ENCODE measurements at places on chromosomes 6 and 20.

DNA sequence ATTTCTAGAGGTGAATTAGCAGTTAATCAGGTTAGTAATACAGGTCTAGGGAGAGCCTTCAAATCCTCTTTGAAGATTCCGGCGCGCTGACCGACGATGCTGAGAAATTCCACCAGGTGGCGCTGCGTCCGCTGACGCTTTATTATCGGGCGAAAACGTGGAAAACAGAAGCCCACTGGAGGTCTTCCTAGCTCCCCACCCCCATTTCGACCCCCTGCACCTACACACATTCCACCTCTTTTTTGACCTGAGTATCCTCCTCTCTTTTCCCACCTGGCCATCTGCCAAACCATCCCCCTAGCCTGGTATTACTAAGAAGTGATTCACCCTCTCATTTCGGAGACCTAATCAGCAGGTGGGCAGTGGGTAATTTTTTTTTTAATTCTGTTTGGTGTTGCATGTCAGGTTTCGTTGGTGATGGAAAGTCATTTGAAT lies 65.4 kb upstream of the RIN2 start:
- DNase-seq, result no peak

DNA sequence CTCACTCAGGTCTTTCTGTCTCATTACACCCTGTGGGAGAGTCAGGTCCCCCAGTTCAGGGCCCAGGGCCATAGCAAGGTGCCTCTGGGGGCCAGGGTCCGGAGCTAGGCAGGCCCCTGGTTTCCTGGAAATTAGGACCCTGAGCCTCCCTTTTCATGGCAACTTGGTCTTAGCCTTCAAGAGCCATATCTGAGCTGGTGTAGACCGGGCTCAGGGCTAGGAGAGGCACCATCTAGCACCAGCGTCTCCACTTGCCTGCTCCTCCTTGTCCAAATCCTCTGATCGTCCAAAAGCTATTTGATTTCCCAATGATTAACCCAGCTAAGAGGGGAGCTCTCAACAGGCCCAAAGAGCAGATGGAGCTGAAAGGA lies 5.6 kb downstream of the MDFI start:
- no peak for DNase-seq

GRCh38 chr20:5270603-5271002 lies 46.2 kb downstream of the PROKR2 start:
- DNase-seq, result no peak

DNA sequence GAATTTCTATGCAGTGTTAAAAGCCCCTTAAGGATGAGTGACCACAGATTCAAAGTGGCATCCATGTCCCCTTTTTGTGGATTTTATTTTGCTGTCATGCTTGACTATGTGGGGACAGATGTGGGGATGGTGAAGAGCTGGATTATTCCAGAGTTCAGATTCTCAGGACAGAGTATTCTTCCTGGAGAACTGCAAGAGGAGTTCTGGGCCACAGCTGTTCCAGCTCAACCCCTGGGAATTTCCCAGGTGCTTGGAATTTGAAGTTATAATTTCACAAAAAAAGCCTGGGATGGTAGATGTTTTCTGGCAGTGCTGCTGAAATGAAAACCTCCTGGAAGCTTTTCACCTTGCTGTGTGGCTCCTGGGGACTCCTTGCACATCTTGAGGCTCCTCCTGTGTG lies 671.8 kb upstream of the MARCKS start:
- no peak for DNase-seq

DNA sequence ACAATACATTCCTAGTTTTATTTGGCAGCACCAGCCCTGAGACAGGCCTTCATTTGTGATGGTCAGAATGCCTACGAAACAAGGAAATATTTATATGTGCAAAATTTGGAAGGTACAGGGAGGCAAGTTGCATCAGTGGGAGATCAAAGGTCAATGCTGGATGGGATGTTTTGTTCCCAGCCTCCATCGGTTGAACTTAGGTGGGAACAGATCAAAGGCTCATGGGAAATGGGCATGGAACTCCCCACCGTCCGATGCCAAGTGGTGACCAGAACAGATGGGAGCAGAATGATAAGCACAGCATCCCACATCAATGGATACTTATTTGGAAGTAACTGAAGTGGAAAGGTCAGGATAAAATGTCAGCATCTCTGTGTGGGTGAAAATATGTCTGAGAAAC lies 177.7 kb upstream of the TNFAIP3 start:
- DNase-seq, result no peak

GRCh38 chr20:45969712-45970634 lies 2.0 kb downstream of the ZNF335 start:
- peak; percentile 53 for DNase-seq

GRCh38 chr20:42484790-42485375 lies 704.8 kb downstream of the PTPRT start:
- DNase-seq, result no peak

DNA sequence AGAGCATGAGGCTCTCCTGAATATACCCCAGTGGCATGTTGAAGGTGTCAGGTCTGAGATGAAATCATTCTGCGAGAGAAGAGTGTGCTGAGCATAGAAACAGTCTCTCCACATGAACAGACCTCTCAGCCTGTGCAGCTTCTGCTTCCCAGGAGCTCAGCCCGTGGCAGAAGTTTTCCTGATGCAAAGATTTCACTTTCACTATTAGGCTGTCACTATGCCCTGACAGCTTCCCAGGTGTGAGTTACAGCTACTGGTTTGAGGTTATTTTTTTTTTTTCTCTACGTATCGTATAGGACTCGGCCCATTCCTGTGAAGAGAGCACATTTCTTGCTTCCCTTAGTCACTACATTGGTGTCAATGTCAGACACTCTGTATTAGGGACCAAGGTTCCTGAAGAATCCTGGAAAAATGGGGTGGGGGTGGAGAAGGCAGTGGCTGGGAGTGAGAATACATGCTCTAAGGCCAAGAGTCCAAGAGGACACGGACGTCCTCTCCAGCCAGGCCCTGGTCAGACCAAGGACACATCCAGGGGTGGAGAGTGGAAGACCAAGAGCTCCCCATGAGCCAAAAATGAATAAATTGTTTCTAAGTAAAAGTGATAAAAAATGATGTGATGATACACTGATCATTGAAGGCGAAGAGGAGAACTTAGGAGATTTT lies 121.2 kb upstream of the AKAP12 start:
- DNase-seq, result no peak

GRCh38 chr20:32960849-32961731 lies 43.1 kb downstream of the SUN5 start:
- DNase-seq, result no peak

- DNase-seq, result no peak
These were observed 36.3 kb upstream of the FAM83D start for GRCh38 chr20:38889792-38890496.

GRCh38 chr6:1107578-1107977 lies 204.3 kb upstream of the FOXQ1 start:
- DNase-seq, result no peak

DNA sequence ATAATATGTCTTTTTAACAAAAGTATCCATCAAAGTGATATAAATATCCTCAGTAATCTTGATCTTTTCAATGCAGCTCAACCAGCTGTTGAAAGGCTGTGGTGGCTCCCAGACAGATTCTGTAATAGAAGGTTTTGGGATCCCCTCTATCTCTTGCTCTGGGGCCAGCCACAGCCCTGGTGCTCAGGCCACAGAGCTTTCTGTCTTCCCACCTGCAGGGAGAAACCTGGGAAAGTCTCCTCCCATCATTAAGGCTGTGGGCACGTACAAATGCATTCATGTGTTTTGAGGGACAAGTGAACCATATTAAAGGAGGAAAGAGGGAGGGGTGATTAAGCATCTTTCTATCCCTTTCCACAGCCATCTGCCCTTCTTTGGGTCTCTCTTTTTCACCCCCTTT lies 183.1 kb downstream of the PRDM13 start:
- DNase-seq, result no peak

GRCh38 chr6:91132461-91132860 lies 545.6 kb upstream of the MAP3K7 start:
- no peak for DNase-seq

DNA sequence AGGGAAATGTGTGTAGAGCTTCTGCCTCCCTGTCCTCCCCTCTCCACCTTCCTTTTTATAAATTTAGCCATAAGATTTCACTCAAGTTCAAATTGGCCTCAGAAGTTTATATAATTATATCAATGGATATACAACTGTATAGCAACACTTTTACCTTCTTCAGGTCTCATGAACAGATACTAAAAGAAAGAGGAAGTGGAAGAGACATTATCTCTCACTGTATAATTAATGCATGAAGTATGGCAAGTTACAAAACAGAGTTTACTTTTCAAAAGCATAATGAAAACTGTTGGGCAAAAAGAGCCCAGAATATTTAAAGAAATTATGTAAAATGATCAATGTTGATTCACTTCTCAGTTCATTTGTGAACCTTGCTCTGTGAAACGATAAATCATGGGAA lies 99.7 kb downstream of the PDE7B start:
- DNase-seq, result no peak

DNA sequence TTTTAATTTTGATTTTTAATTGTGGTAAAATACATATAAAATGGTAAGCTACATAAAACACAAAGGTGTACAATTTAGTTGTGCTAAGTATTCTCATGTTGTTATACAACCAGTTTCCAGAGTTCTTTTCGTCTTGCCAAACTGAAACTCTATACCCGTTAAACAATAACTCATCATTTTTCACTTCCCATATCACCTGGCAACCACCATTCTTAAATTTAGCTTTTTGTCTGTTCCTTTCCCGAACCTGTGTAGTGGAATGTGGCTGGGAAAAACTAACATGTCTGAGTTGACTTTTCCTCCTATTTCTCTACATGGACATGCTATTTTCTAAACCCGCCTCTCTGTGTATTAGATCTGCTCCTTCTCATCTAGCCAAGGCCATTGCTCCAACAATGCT lies 27.6 kb downstream of the RPRD1B start:
- no peak for DNase-seq

GRCh38 chr20:45028424-45029136 lies 62.3 kb downstream of the STK4 start:
- no peak for DNase-seq

DNA sequence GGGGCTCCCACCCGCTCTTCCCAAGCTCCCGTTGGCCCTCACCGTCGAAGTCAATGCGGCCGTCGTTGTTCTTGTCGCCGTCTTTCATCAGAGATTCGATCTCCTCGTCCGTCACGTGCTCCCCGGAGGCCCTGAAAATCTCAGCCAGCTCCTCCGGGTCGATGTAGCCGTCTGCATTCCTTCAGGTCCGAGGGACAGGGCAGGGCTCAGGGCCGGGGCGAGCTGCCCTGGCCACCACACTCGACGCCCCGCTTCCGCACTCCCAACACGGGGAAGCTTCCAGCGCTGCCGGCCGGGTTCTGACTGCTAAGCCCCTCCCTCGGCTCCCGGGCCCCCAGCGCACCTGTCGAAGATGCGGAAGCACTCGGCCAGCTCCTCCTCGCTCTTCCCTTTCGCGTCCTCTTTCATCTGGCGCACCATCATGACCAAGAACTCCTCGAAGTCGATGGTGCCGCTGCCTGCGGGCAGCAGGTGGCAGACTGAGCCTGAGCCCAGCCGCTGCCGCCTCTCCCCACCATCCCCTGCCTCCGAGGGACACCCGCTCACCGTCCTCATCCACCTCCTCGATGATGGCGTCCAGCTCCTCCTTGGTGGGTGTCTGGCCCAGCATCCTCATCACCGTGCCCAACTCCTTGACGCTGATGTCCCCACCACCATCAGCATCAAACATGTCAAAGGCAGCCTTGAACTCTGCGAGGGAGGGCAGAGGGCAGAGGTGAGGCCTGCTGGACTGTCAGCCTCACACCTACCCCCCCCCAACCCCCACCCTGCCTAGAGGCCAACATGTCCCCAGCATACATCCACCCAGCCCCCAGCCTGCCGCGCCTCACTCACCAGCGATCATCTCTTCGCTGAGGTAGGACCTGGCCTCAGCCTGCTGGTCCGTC lies 2.9 kb downstream of the TNNC2 start:
- DNase-seq, result no peak

DNA sequence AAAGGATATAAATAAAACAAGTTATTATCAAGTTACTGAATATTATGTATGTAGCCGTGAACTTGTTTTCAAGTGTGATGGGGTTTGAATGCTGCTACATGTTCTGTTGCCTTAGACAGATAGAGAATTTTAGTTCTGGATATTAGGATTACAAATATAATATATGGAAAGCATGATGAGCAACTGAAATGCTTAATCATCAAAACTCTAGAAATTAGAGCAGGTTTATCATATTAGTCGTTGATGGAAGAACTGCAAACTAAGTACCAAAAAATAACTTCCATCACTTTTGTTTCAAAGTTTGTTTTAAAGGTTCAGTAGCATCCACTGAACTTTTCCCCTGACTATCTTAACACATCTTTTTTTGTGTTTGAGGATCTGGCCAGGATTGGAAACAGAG lies 49.1 kb upstream of the CCN2 start:
- DNase-seq, result no peak

DNA sequence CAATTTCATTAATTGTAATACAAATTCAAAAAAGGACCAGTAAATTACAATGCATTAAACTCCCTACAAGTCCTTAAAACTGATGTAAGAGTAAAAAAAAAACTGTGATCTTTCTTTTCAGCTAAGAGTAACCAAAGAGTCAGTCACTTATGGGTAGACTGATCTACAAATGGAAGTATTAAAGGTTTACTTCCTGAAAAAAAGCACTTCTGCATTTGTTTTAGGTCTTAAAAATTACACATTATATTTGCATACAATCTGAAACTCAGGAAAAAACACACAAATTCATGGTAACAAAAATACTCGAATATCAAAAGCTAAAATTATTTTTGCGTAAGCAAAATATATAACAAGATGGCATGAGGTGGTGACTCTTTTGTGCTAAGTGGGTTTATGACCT lies 23.5 kb downstream of the USP49 start:
- no peak for DNase-seq

GRCh38 chr20:44066645-44067606 lies 120.1 kb downstream of the JPH2 start:
- DNase-seq, result no peak

GRCh38 chr20:44594730-44595129 lies 12.4 kb downstream of the PKIG start:
- no peak for DNase-seq

DNA sequence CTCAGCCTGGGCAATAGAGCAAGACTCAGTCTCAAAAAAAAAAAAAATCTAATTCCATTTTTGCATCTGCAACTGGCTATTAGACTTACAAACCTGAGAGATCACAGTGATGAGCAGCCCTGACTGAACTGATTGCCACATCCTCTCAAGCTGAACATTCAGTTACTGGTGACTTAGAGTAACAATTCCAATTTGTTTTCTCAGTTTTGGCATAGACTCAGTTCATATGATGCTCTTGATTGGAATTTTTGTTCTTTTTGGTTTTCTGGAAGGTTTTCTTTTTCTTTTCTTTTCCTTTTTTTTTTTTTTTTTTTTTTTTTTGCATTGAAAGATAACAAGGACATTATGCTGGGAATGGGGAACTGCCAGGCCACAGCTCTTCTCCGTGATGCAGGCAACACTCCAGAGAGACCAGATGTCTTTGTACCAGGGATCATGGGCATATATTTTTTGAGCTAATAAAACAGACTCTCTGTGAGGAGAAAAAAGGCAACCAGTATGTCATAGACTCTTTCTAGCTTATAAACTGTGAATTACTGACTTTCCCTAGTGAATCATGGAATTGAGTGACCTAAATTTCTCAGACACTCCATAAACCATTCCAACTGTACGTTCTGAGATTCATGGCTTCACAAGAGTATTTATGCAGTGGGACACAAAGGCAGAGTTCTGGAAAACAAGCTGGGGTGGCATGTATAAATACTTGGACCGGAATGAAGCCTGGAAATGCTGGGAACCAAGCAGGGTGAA lies 86.0 kb upstream of the SLC2A12 start:
- DNase-seq, result no peak

GRCh38 chr6:24872779-24873178 lies 63.0 kb downstream of the RIPOR2 start:
- DNase-seq, result no peak

GRCh38 chr6:71091167-71091566 lies 134.3 kb upstream of the B3GAT2 start:
- DNase-seq, result no peak

- no peak for DNase-seq
These were observed 104.9 kb downstream of the SLX4IP start for GRCh38 chr20:10539818-10540553.
